ENCODE measurements at places on chromosomes 2 and 18. TPM values are rescaled to one million over a fixed set of nuclear protein-coding genes. Genes with fewer than 3 reads are reported as not detected.

TCF23 gene
- not detected for total RNA-seq

IL1R2 gene
- total RNA-seq, result 1.5 TPM

HJURP gene
- 59.1 TPM for total RNA-seq

UGT1A10 gene
- total RNA-seq, result not detected

NCKAP5 gene
- total RNA-seq, result 0.83 TPM

INHBB gene
- total RNA-seq, result 23.3 TPM

NGEF gene
- 15.5 TPM for total RNA-seq

FOXI3 gene
- 0.05 TPM for total RNA-seq

COL4A3 gene
- 1.3 TPM for total RNA-seq

EMILIN2 gene
- total RNA-seq, result 12.8 TPM

TMEM17 gene
- total RNA-seq, result 5.0 TPM

UPP2 gene
- not detected for total RNA-seq

NDC80 gene
- 14.3 TPM for total RNA-seq

POU3F3 gene
- not detected for total RNA-seq

PRSS56 gene
- 0.13 TPM for total RNA-seq

FIGN gene
- total RNA-seq, result 2.7 TPM

CRYGC gene
- total RNA-seq, result not detected

ANKRD30B gene
- not detected for total RNA-seq

CFAP210 gene
- 0.30 TPM for total RNA-seq

CNDP1 gene
- total RNA-seq, result not detected

CYS1 gene
- total RNA-seq, result 1.5 TPM

BMPR2 gene
- 12.4 TPM for total RNA-seq

PCARE gene
- not detected for total RNA-seq

MSTN gene
- total RNA-seq, result not detected

FOSL2 gene
- 83.9 TPM for total RNA-seq

TBR1 gene
- total RNA-seq, result 0.07 TPM

SPATA3 gene
- total RNA-seq, result not detected
